Urinary bladder (tissue), 4 donors: ENCODE measurements at places on chromosomes 5 and 9.

- no peak for DNase-seq
Observed at GRCh38 chr9:137267933-137268355, 9.6 kb upstream of the TOR4A start.

DNA sequence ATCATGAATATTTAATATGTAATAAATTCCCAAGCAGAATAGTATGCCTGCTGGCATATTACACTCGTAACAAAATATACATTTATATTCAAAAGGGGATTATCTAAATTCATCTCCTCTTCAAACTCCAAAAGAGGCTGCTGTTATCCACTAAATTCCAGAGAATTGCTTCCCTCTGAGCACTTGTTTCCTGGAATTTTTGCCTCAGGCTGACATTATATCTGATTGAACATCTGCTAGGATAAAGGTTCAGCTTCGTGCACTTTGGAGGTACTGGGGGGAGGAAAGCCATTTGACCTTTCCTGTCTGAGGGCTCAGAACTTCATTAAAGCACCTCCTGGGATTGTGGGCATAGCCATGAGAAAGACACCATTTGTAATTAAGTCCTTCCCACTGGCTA lies 4.3 kb upstream of the HAPLN1 start:
- DNase-seq = no peak

- DNase-seq = peak; percentile 78
Observed at GRCh38 chr5:132293992-132294727, at the start of gene SLC22A4. TSS of gene SLC22A4 (plus strand) at chr5:132294394. CDS start at chr5:132294617, 223 bp downstream.

GRCh38 chr5:177603631-177604030 lies 3.7 kb downstream of the B4GALT7 start:
- DNase-seq = no peak

- DNase-seq = no peak
Observed at GRCh38 chr5:9716838-9717281, 86.7 kb upstream of the TAS2R1 start.

DNA sequence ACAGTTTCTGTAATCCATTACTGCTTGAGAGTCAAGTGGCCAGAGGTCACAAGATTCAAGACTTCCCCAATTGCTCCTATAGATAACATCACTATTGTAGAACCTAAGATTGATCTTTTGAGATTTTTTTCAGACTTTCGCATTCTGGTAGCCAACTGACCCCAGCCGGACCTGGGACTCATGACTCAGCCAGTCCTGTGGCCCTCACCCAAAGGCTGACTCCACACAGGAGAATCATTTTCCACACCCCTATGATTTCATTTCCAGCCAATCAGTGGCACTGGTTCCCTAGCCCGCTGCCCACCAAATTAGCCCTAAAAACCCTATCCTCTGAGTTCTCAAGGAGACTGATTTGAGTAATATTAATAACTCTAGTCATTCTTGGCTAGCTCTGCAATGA lies 36.2 kb downstream of the TARS1 start:
- no peak for DNase-seq

DNA sequence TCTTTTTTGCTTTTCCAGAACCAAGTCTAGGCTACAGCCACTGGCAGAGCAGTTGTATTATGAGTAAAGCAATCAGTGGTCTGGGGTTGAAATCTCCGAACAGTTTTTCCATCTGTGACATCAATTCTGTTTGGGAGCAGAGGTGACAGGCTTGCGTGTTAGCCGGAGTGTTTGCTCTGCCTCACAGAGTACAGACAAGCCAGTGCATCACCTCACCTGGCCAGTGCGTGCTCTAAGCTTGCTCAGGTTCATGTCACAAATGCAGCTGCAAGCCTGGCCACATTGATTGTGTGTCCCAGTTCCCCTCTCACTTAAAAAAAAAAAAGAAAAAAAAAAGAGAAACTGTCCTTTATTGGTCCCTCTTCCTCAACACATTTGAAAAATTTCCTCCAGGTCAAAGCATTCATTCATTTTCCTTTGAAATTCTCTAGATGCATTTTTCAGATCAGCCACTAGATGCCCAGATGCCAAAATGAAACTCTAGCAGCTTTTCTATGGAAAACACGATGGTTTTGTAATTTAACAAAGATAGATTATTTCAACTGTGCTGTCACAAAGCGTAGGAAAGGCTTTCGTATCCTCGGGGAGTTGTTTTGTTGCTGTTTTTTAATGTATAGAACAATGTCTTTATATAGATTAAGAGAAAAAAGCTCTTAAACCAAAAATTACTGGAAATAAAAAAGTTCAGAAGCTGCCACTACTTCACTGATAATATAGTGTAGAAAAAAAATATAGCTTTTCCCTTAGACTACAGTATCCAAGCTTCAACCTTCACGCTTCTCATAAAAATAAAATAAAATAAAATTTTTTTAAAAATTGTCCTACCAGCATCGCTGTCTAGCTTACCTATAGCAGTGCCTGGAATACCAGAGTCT lies 585.5 kb downstream of the TLE1 start:
- no peak for DNase-seq

DNA sequence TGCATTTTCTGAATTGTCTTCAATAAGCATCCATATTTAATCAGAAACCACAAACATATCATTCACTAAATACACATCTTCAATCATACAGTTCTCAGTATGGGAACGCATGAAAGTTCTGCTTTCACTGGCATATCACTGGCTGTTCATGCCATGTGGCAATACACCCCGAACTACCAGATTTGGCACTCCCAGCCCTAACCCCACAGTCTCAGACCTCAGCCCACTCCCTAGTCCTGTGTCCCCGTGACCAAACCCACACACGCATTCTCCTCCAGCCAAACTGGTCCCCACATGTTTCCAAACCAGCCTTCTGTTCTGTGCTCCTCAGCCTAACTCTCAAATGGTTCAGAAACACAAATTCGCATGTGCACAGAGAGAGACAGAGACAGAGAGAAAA lies 20.6 kb downstream of the KCNMB1 start:
- no peak for DNase-seq

GRCh38 chr9:120609636-120610035 lies 29.7 kb upstream of the CDK5RAP2 start:
- DNase-seq = no peak

- DNase-seq = no peak
Observed at GRCh38 chr5:126450346-126450745, 27.1 kb downstream of the GRAMD2B start.

GRCh38 chr5:149268928-149269557 lies 2.6 kb upstream of the AFAP1L1 start:
- DNase-seq = no peak
